ENCODE measurements at places on chromosomes 3 and 15.

- DNase-seq: no peak
Observed at GRCh38 chr3:195269375-195270078, 1.4 kb downstream of the XXYLT1 start.

DNA sequence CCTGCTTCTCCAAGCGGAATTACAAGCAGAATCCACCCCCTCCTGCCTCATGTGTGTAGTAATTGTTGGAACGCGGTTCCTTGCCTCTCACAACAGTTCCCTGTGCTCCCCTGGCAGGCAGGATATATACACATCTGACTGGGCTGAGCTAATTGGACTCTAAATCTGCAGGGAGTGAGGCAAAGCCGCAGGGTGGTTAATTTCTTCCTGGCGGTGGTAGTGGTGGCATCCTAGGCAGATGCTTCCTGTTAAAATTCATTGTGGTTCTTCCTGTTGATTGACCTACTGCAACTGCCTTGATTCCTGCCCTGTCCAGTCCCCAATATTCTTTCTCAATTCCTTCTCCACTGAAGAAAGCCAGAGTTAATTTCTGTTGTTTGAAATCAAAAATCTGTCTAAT lies 202.9 kb upstream of the PROK2 start:
- DNase-seq: no peak

GRCh38 chr15:88646088-88646405 lies 7.2 kb downstream of the ISG20 start:
- no peak for DNase-seq

- DNase-seq: no peak
Observed at GRCh38 chr3:135788146-135788545, 177.4 kb upstream of the PPP2R3A start.

- no peak for DNase-seq
Observed at GRCh38 chr15:66798426-66799061, 96.5 kb downstream of the SMAD6 start.

- no peak for DNase-seq
Observed at GRCh38 chr3:129482721-129483120, 42.7 kb downstream of the IFT122 start.

DNA sequence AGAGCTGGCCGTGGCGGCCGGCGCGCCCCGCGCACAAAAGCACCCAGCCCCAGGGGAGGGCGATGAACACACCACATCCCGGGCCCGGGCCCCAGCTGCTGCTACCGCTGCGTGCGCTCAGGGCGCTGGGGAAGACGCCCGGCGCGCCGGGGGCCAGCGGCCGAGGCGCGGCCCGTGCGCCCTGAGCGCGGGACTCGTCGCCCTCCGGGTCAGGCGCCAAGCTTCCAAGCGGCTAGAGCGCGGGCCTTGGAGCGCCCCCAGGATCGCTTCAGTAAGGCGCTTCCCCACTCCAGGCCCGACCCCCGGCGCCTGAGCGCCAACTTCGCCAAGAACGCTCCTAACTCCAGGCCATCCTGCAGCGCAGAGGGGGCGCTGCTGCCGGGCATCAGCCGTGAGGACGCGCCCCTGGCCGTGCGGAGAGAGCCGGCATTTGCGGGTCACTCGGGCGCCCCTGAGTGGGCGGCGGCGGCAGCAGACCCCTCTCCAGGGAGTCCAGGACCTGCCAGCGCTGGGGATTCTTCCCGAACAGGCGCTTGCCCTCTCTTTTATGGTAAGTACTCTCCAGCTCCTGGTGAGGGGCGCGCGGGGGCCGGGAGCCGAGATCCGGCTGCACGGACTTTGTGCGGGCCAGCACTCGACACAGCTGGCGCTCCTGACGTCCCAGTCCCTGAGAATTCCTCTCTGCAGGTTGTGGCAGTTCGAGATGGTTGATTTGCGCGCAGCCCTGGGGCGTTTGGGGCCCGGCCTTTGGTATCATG lies 475 bp downstream of the SPSB4 start:
- no peak for DNase-seq

Measured in HepG2 (cell line).